ENCODE measurements at places on chromosomes 4 and X.

GRCh38 chr4:26484032-26484515, 6.2 kb downstream of the CCKAR start:
- no peak for ATAC-seq

DNA sequence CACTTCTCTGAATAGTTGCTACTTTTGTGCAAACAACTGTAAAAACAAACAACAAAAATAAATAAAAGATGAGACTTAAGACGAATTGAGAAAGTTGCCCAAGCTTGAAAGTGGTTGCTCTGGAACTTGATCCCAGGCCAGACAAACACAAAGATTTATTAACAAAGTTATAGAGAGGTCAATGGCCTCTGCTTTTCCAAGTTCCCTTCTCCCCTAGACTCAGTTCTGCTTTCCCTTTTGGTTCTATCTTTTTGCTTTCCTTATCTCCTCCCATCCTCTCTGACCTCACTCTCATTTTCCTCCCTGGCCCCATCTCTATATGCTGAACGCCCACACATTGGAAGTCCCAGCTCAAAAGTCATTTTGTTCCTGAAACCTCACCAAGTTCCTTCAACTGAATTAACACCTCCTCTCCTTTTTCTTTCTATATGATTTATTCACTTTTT, 82.7 kb downstream of the MXRA5 start:
- ATAC-seq, result no peak

DNA sequence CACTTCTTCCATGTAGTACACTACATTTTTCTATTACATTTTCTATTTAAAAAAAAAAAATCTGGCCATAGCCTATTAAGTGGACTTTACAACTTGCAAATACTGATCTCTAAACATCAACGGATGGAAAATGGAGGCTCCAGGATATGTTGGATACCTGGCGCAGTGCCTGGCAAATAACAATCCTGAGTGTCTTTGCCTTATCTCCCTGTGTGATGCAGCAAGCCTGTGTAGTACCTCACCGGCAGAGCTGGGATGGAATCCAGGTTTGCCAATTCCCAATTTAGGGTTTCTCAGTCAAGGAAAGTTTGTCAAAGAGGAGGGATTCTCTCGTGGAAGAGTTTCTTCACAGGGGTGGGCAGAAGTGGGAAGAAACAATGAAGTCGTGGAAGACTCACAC, 93.2 kb downstream of the KDR start:
- ATAC-seq, result no peak

DNA sequence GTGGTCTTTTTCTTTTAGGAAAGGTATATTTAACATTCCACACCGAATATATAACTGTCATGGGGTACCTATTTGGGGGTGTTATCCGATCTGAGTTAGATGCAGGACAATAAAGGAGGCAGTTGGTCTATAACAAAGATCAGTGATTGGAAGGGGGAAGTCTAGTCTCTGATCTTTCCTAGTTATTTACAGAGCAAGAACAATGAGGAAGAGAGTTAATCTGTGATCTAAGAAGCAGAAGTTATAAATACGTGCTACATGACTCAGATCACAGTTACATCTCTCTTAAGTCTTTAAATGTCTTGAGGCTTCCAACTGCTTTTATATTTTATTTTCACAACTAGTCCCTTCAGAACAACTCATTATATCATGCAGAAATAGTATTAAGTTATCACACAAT, 33.2 kb upstream of the ARMCX4 start:
- ATAC-seq, result no peak

GRCh38 chrX:135513130-135513515, 7.3 kb upstream of the INTS6L start:
- no peak for ATAC-seq

DNA sequence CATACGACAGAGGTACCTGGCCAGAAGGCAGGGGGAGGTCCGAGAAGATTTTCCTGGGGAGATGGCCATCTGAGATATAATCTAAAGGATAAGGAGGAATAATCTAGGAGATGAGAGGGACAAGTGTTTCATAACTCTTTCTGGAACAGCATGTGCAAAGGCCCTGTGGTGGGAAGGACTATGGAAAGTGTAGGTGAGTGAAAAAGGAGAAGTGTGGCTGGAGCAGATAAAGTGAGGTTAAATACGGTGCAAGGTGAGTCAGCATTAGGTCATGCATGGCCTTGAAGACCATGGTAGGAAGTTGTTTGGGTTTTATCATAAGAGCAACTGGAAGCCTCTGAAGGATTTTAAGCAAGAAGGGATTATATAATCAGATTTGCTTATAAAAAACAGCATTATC, 34.6 kb upstream of the MTM1 start:
- no peak for ATAC-seq
